Left renal pelvis (tissue), 4 donors: ENCODE measurements at places on chromosomes 12 and 14.

DNA sequence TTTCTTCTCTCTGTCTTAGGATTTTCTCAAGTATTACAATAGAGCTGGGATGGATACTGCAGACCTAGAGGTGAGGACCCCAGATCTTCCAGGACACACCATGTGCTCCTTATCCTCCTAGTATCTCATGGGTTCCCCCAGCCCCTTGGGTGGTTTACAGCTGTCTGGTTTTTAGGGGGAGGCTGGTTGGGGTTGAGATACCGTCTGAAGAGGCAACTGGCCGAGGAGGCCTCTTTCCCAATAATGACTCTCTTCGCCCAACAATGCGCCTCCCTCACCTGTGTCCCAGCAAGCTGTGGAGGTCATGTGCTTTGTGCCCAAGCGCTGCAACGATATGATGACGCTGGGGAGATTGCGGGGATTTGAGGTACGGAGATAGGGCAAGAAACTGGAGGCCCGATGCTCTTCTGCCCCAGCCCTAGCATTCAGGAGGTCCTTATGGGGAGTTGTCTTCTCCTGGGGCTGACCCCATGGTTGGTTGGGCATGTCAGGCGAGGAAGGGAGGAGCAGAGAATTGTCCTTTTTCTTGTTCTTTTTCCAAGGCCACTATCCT is 3.8 kb downstream of the ARHGEF25 start:
- DNase-seq: no peak

GRCh38 chr12:132664206-132665148 is 22.7 kb downstream of the POLE start:
- DNase-seq: no peak

GRCh38 chr14:24051176-24051788 is 527 bp upstream of the CARMIL3 start:
- no peak for DNase-seq

GRCh38 chr12:56931474-56931978 is 2.7 kb downstream of the SDR9C7 start:
- peak; percentile 54 for DNase-seq

- DNase-seq: no peak
Measured at GRCh38 chr14:51240804-51241380, 845 bp downstream of the TMX1 start.

- no peak for DNase-seq
Measured at GRCh38 chr12:92696216-92696615, 6.6 kb upstream of the PLEKHG7 start.

- no peak for DNase-seq
Measured at GRCh38 chr14:65599375-65599774, 186.8 kb downstream of the FUT8 start.

DNA sequence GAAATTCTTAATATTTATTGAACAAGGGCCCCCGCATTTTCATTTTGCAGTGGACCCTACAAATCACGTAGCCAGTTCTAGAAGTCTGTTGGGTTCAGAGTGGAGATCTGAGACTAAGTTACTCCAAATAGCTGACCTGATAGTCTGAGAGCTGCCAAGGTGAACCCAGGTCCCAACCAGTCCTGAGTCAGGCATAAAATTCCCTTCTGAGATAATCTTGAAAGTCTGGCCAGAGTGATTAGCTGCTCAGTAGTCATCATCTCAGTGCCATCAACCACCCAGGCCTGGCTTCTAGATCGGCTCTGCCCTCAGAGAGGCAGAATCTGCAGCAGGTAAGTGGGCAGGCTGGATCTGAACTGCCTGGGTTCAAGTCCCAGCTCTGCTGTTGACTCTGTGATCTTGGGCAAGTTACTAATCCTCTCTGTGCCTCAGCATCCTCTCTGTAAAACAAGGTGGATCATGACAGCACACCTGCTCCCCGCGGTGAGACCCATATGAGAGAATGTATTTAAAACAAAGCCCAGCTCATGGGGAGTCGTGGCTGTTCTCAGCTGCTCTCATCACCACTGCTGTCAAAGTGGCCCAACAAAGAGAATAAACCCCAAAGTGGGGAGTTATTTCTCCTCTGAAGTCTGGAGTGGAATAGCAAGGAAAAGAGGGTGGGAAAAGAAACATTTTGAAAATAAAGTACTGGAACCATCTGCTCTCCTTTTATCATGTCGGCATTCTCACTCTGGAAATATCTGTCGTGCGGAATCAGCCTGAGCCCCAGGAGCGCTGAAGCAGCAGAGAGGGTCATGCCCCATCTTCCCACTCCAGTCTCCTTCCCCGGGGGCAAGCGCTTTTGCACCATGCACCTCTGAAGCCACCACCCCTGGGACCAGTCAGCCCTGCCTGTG is 193.3 kb downstream of the DPF3 start:
- no peak for DNase-seq

GRCh38 chr12:79329933-79330332 is 360.8 kb downstream of the PAWR start:
- no peak for DNase-seq

DNA sequence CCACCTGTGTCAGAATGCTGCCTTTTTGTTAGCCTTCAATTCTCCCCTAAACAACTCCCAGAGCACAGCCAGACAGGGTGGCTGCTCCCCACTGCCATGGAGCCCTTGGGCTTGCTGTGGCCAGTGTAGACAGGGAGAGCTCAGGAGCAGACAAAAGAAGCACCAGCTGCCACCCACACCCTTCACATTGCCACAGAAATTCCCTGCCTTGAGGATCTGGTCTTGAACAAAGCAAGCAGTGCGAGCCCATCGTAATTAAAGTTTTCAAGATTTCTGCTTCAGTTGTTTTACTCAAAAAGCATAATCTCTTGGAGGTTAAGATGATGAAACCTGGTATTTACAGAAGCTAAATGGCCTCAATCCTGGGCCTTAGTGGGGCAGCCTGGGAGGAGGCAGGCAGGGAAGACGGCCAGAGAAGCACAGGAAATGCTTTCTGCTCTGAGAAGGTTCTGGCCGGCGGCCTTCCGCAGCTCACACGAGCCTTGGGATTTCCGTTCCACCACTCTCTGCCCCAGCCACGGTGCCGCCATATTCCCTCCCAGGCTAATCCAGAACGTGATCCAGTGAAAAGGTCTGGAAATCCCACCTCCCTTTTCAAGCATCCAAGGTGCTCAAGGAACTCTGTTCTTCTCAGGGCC is 535.2 kb downstream of the BCL11B start:
- DNase-seq: no peak

GRCh38 chr14:61662437-61663311 is 32.6 kb upstream of the HIF1A start:
- DNase-seq: no peak

DNA sequence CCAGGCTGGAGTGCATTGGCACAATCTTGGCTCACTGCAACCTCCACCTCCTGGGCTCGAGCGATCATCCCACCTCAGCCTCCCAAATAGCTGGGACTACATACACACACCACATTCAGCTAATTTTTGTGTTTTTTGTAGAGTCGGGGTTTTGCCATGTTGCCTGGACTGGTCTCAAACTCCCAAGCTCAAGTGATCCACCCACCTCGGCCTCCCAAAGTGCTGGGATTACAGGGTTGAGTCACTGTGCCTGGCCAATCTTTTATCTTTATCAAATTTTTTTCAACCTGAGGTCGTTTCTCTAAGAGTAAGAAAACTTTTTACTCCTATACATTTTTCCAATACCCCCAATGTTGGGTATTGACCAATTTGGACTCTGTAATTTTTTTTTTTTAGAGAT is 40.0 kb upstream of the NAP1L1 start:
- DNase-seq: no peak

DNA sequence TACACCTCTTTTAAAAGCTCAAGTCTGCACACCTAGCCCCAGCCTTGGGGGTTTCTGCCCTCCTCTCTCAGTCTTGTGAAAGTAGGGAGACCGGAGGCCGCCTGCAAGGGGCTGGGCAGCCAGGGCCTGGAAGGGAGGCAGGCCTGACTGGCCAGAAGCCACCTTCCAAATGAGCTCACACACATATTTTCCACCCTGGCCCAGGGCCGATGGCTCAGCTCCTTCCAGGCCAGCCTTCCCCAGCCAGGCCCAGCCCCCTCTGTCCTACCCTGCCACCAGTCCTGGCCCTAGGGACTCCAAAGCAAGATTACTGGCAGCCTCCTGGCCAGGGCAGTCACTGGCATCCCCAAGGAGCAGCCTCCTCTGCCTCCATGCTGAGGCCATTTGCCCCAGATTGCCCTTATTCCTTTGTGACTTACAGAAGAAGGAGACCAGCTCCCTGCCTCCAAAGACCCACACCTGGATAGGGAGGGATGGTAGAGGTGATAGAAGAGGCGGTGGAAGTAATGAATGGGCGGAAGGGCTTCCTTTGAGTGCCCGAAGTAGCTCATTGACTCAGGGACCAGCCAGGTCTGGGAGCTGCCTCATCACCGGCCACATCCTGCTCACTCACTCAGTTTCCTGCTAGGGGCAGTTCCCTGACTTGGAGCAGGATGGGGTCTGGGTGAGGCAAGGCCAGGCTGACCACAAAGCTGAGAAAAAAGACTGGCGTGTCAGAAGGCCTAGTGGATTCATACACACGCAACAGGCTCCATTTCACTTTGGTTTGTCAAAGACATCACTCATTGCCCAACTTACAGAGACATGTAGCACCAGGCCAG is 14.8 kb downstream of the MMP14 start:
- no peak for DNase-seq

GRCh38 chr14:33271216-33271615 is 332.5 kb downstream of the NPAS3 start:
- DNase-seq: no peak

DNA sequence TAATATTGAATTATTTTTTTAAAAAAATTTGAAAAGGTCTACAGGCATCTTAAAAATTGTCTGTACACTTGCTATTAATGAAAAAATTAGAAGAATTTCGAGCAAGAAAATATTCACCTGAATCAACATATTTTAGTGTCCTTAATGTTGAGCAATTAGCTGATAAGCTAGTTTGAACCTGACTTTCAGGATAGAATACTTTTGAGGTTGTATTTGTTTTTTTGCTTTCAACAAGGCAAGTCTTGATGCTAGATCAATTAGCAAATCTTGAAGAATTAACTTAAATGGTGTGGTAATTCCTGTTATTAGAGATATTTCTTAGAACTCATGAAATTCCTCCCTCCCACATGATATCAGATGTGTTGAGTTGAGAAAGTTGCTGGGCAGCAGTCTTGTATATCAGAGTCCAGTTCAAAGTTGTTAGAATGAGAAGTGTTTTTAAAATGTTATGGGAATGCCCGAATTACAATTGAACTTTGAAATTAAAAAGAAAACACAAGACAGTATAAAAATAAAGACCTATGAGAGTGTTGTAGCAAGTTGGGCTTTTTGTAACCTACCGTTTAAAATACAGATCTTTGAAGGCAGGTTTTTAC is 119.2 kb downstream of the TRMT5 start:
- DNase-seq: no peak

- no peak for DNase-seq
Measured at GRCh38 chr14:50670196-50670865, 2.2 kb upstream of the SAV1 start.

DNA sequence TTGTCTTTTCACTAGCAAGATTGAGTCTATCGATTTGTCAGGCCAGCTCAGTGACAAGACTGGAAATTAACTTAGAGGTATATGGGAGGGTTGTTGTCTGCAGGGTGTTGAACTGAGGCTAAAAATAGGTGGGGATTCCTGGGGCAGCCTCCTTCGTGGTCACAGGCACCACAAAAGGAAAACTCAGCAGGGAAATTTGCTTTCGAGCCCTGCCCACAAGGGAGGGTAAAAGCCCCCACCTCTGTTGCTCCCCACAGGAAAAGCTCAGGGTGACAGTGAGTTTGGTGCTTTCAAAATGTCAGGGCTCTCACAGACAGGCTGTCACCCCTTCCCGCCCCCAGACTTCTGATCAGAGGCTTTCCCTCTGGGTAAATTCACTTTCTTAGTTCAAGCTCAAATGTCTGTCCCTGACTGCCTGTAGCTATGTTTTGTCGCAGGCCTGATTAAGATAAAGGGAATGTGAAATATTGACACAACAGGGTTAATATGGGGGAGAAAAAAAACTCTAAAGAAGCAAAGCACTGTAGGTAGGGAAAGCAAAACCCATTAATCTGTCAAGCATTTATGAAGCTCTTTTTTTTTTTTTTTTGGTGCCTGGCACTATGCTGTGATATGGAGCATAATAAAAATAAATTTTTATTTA is 11.7 kb upstream of the NFKBIA start:
- no peak for DNase-seq

- DNase-seq: no peak
Measured at GRCh38 chr12:39125566-39125965, 220.2 kb upstream of the CPNE8 start.

DNA sequence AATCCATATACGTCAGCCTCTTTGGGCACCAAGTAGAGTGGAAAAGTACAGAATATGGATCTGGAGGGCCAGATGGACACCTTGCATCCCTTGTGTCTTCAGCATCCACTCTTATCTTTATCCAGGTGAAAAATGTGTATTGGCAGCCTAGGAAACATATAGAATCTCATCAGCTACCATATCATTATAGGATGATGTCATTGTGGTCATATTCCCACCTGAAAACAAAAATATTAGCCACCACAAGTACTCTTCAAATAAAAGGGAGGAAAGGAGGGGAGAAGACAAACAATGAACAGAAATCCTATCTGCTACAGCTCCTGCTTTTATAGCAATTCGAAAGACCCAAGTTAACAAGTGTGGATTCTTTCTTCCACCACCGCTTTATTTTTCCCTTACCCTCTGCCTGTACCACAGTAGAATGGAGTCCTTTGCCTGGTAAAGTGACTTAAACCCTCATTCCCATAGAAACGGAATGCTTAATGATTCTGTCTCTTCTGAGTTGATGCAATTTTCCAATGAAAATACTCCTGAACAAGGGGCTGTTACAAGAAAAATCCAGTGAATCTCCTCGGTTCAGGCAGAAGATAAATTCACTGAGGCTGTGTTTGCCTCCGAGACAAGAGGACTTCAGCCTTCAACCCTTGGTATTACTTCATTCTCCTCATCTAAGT is 13.8 kb upstream of the IL26 start:
- DNase-seq: no peak

DNA sequence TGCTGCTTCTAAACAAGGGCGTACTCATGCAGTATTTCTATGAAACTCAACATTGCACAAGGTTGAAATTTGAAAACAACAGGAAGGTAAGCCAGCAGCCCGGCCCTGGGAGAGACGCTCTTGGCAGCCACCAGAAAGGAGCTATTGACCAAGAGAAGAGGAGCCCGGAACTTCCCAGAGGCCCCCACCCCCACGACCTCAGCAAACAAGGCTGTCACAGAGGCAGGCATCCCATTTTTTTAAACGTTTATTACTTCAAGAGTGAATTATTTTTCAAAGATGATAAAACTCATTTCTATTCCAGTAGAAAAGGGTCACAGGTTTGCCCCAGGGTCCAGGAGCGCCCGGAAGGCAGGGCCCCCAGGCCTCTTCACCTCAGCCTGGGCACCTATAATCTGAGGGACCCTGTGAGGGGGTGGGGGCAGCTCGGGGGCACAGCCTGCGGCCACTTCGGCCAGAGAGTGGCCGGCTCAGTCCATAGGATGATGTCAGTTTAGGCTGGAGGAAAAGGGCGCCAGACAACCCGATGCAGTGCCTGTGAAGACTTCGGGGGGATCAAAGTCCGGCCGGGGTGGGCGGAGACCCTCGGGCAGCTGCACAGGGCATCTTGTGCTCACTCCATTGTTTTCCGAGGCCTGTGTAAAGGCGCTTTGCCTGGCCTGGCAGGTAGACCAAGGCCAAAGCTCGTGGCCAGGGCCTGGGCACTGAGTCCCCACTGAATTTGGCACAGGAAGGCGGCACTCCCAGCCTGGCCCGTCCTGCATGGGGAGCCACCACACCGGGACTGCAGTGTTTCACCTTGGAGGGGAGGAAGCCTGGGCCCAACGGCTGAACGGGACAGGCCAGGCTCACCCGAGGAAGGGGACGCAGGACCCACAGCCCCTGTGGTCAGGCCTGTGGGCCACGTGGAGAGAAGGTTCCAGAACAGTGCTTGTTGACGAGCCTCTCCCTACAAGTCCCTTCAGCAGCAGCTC is 86.0 kb downstream of the SCARB1 start:
- no peak for DNase-seq
